ENCODE measurements at places on chromosomes 16 and 17. TPM values are rescaled to one million over a fixed set of nuclear protein-coding genes. Genes with fewer than 3 reads are reported as not detected.
A peak's percentile ranks its signal among the peaks of the same experiment; 100 is the strongest.

RDM1 gene
- 9.7 TPM for total RNA-seq

CA7 gene
- not detected for total RNA-seq

POLG2 gene
- total RNA-seq: 25.3 TPM

RNF135 gene
- 23.2 TPM for total RNA-seq

PRSS27 gene
- 2.8 TPM for total RNA-seq

KRTAP4-1 gene
- total RNA-seq: not detected

MPP3 gene
- total RNA-seq: not detected

PRSS8 gene
- not detected for total RNA-seq

MIEN1 gene
- total RNA-seq: 77.8 TPM

DNA sequence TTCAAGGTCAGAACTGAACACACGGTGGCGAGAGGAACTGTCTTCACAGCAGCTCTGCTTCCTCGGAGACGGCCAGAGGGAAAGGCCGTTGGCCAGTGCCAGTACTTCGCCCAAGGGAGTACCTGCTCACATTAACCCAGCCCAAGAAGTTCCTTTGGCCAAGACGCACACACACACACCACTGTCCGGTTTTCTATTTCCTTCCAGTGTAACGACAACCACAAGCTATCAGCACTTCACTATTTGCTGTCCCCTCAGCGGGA lies 744 bp upstream of the GGNBP2 start:
- peak; percentile 78 for DNase-seq

DNA sequence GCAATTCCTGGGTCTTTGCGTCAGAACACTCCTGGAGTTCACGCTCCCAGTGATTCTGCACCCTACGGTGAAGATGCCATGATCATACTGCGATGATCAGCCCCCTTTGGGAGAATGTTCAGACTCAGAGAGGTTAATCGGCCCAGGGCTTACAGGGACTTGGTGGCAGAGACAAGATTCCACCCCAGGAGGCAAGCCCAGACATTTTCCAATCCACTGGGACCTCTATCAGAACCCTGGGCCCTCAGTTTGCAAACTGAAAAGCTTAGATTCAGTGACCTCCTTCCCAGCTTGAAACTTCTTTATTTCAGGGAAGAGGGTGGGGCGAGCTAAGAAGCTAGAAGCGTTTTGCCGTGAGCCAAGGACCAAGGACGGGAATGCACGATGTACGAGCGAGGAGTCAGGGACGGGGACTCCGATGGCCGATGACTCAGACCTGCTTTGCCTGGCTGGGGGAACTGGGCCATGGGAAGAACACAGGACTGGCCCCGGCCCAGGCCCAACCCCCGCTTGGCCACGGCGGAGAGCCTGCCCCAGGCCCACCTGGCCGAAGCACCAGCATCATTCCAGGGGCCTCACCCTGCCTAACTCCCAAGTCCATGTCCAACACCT lies 34.7 kb downstream of the SOCS3 start:
- DNase-seq: peak; percentile 19

DNA sequence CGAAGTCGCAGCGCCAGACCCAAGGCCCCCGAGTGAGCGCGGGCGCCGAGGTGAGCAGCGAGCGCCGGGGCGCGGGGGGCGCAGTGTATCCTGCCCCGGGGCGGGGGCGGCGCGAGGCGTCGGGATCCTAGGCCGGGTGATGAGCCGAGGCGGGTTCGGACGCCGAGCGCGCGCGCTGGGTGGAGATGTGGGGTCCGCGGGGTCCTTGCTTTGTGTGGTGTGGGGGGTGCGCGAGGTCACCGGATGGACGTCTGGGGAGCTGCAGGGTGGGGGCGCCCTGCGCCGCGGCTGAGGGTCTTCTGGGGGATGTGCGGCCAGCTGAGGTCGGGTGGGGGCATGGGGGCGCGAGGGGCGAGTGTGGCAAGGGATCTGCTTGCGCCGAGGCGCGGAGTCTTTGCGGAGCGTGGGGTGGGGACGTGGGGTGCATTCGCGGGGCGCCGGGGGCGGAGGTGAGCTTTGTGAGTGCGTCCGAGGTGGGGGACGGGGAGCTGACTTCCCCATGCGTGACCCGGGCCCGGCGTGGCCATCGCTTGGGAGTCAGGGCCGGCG lies 560 bp downstream of the RAI1 start:
- peak; percentile 83 for DNase-seq

DNA sequence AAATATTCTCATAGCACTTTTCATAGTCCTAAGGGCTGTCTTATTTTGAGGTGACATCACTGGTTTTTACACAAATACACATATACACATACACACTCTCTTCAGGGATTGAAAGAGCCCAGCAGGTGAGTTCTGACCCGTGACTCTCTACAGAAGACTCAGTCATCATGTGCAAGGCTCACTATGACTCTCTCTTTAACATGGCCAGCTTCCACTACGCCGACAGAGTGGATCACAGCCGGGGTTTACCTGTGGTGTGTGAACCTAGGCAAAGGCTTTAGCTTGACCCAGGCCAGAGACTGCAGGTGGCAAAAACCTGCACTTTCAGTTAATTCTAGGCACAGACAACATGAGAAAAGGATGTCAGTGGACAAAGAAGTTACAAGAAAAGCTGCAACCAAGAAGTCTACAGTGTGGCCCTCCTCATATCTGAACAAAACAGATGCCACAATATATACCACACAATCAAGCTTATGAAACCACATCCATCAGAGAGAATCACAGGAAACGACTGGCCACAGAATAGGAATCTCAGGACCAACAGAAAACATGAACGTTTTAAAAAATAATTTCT lies 56.5 kb downstream of the CYTH1 start:
- DNase-seq: no peak

GRCh38 chr17:13320046-13320785 lies 281.5 kb downstream of the HS3ST3A1 start:
- DNase-seq: no peak

- no peak for DNase-seq
These were observed 5.0 kb downstream of the KCNH6 start for GRCh38 chr17:63528183-63528582.

GRCh38 chr17:59287452-59287851 lies 44.0 kb upstream of the YPEL2 start:
- peak; percentile 44 for DNase-seq

GRCh38 chr16:86046026-86046425 lies 147.1 kb downstream of the IRF8 start:
- DNase-seq: no peak

DNA sequence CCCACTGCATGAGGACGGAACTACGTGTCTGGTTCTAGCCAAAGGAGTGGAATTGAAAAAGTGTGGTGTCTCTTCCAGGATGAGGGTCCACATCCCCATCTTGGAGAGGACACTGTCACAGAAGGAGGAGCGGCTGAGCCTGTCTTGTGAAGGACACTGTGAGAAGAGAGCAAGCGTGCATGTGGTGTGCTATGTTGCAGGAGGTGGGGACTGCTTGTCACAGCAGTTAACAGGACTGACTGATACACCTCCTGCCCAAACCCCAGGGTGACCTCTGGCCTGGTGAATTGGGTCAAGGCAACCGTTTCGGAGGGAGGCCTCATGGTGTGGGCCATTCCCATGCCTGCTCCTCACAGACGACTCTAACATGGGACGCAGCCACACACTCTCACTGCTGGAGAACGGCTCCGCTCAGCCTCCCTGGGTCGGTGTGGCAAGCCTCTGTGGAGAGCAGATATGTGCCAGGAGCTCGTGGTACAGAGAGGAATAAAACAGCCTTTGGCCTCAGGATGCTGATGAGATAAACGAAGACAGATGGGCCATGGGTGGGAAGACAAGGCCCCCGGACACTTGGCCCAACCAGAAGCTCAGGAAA lies 56.4 kb upstream of the RBFOX3 start:
- DNase-seq: no peak

- no peak for DNase-seq
These were observed 3.2 kb downstream of the ACSF3 start for GRCh38 chr16:89096768-89097391.

DNA sequence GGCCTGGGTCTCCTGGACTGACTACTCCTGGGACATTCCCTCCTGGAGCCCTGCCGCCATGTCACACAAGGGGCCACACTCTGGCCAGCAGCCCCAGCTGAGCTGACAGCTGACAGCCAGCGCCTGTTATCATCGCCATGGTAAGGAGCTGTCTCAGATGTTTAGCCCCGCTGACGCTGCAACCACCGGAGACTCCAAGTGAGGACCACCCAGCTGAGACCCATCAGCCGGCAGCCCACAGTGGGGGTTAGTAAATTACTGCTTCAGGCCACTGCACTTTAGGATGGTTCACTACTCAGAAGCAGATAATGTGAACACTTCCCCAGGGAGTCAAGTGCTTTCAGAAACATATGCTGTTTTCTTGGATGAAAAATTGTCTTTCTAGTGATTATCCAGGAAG lies 14.6 kb upstream of the SPHK1 start:
- DNase-seq: peak; percentile 38

DNA sequence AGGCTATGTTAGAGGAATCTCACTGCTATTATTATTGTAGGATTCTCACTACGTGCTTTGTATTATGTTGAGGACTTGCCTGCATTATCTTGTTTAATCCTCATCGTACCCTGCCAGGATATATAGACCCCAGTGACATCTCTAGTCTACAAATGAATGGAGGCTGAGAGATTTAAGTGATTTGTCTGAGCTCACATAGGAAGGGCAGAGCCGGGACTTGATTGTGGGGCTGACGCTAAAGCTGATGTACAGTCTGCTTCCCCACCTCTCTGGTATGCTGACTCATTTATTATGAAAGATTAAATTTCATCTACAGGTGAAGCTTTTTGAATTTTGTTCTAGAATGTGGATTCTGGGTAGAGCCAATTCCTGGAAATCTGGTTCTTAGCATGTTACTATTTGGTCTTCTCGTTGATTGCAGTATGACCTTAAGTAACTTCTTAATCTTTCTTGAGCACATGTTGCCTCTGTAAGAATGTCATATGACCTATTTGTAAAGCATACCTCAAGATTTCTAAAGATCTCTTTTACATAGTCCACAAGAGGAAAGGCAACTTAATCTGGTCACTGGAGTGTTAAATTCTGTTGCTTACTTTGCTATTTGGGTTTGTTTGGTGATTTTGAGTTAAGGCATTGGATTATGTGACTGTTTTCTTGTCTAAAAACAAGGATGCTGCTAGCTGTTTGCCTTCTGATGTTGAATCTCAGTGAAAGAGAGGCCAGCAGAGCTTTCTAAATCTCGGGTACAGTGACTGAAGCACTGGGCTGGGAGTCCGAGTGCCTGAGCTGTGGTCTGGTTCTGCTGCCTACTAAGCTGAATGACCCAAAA lies 12.4 kb downstream of the METTL9 start:
- peak; percentile 49 for DNase-seq

DNA sequence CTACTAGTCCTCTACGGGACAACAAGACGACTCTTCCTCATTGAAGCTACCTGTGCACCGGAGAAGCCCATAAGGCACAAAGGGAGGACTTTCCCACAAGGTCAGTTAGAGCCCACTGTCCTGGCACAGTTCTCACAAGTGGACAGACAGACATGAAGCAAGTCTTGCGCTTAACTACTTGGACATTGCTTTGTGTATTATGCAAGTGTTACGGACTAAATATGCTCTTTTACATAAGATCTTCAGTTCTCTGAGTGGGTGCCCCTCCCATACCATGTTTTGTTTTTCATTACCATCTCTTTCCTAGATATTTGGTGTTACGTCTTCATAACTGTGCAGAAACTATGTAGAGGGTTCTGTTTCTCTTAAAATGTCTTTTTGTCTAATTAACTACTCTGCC lies 18.1 kb downstream of the ANKRD40CL start:
- DNase-seq: no peak

DNA sequence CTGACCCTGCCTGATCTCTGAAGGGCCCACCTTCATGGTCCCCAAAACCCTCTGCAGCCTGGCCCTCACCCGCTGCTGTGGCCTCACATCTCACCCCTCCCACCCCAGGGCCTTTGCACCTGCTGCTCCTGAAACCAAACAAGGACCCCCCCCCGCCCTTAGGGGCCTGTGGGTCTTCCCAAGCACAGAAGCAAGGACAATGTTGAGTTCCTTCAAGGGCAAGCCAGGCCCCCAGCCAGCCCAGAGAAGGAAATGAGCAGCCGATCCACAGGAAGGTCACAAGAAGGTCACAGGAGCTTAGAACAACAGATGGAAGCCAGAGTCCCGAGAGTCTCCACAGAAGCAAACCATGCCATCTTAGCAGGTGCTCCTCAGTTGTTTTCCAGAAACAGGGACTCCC lies 493 bp upstream of the PDE6G start:
- DNase-seq: no peak

DNA sequence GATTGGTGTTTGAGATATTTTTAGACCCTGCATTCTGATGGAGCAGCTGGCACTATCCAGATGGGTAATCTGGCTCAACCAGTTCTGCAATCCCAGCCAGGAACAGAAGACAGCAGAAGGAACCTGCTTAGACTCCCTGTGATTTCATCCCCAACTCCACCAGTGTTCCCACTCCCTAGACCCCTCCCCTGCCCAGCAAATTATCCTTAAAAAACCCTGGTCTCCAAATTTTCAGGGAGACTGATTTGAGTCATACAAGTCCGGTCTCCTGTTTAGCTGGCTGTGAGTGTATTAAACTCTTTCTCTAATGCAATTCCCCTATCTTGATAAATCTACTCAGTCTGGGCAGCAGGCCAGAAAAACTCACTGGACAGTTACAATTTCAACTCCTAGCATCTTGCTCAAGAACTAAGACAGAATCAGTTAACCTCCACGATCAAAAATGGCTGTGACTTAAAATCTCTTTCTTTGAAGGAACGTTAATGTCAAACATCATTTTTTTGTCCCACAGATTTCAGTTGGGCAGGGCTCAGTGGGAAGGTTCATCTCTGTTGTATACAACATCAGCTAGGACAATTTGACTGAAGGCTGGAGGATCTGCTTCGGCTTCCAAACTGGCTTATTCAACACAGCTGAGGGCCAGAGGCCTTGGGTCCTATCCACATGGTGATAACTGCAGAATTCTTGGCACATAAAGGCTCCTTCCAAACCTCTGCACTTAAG lies 4.9 kb upstream of the RBL2 start:
- no peak for DNase-seq

- no peak for DNase-seq
These were observed 7.5 kb upstream of the ITGAX start for GRCh38 chr16:31347445-31347844.

- no peak for DNase-seq
These were observed 19.6 kb upstream of the HAP1 start for GRCh38 chr17:41754066-41754465.

GRCh38 chr17:9982159-9982558 lies 77.1 kb upstream of the RCVRN start:
- DNase-seq: peak; percentile 70

DNA sequence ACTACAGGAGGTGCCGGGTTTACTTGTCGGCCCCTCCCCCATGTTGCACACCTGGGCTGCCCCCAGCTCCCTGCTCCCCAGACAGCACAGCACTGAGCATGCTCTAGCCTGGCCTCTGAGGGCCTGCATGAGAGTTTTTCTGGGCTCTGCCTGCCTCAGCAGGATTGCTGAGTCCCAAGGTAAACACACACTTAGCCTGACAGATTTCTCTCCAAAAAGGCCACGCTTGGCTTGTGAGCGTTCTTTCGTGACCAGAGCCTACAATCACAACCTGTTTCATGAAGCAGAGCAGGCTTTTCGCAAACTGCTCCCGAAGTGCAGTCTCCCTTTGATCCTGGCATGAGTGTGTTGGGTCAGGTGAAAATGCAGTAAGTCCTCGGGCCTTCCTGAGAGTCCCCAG lies 9.8 kb upstream of the CD300E start:
- DNase-seq: no peak

Data from Karpas-422 (cell line).